ENCODE measurements at places on chromosomes 12 and 14.

DNA sequence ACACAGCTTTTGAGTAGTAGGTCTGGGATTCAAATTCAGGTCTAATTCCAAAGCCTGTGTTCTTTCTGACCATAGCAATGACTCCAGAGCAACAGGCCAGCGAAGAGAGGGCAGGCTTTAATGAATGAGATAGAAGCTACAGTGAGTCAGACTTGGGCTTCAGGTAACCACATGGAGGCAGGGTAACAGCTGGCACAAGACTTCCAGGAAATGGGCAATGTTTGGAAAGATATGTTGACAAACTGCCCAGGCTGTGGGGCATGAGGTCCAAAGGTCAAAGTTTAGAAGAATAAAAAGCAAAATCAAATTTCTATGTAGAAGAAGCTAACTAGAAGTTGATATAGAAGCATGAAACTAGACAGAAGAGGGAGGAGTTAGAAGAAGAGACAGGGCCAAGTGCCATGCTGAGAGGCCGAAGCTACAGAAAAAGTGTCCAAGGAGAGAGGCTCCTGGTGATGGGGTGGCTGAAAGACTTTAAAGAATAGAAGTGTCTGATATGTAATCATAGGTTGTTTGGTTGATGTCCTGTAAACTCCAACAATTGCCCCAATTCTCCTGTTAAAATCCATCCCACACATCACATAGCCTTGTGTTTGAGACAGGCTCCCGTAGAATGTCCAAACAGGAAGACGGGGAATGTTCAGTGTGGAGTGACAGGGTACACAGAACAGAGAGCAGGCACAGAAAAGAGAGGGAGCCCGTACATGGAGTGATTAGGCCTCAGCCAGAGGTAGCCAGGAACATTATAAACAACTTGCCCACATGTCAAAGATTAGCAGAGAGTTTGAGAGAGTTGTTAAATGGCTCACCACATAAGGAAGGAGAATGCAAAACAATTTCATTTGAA, 384.7 kb downstream of the CCDC91 start:
- DNase-seq, result no peak

DNA sequence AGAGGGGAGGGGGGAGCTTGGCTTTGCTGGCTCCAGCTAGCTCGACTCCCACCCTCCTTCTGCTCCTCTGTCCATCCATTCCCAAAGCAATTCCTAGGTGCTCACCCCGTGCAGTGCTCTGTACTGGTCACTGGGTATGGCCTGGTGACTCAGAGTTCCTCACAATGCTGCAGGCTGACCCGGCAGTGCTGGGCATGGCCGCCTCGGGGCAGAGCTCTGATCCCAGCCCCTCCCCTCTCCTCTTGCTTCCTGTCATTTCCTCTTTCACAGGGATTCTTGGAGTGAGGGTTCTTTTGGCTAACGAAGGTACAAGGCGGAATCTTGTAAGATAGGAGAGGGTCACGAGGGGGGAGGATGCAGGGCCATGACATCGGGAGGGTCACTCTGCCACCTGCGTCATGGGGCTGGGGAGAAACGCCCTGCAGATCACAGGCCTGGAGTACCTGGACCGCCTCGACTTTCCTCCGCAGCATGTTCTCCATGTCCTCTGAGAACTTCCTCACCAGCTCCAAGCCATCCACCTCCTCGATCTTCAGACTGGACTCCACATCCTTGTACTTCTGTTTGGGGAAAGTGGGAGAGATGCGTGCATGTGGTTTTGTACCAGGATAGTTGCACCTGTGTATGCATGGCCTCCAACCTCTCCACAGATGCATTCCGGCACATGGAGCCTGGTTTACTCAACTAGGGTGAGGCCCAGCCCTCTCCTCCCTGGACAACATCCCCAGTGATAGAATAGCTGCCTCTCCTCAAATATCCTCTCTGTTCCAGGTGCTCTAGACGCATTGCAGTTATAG, 5.7 kb downstream of the CACNA2D4 start:
- DNase-seq, result no peak

- DNase-seq, result no peak
These were observed 642 bp upstream of the ACSM4 start for GRCh38 chr12:7303230-7303629.

DNA sequence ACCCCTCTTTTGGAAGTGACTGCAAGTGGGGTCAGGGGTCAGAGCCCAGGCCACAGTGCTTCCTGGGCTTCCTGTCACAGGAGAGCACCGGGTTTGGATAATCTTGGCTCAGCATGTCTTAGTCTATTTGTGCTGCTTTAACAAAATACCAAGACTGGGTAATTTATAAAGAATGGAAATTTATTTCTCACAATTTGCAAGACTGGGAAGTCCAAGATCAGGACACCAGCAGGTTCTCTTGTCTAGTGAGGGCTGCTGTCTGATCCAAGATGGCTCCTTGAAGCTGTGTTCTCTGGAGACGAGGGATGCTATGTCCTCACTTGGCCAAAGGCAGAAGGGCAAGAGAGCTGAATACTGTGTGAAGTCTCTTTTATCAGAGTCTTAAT, 74.1 kb downstream of the RIN3 start:
- no peak for DNase-seq

DNA sequence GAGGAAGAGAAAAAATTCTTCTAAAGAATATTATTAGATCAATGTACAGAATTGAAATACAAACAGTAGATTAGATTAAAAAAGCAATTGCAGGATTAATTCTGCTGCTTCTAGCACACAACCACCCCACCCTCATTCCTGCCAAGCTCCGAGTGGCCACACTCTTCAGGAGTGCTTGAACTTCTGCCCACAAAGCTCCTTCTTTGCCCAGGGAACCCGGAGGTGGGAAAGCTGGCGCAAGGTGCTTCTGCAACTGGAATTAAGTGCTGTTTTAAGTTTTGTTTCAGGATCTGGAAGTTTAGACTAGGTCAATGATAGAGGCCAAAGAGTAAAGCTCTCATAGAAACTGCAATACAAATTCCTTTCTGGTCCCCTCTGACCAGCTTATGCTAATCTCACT, 94.1 kb upstream of the BMP4 start:
- no peak for DNase-seq

- DNase-seq, result no peak
These were observed 554.2 kb downstream of the FLRT2 start for GRCh38 chr14:86084097-86084496.

Measured in fibroblast of the aortic adventitia (primary cell).